ENCODE measurements at places on chromosomes 4 and X.

- DNase-seq = no peak
Observed at GRCh38 chrX:41005445-41005992, 79.7 kb upstream of the USP9X start.

DNA sequence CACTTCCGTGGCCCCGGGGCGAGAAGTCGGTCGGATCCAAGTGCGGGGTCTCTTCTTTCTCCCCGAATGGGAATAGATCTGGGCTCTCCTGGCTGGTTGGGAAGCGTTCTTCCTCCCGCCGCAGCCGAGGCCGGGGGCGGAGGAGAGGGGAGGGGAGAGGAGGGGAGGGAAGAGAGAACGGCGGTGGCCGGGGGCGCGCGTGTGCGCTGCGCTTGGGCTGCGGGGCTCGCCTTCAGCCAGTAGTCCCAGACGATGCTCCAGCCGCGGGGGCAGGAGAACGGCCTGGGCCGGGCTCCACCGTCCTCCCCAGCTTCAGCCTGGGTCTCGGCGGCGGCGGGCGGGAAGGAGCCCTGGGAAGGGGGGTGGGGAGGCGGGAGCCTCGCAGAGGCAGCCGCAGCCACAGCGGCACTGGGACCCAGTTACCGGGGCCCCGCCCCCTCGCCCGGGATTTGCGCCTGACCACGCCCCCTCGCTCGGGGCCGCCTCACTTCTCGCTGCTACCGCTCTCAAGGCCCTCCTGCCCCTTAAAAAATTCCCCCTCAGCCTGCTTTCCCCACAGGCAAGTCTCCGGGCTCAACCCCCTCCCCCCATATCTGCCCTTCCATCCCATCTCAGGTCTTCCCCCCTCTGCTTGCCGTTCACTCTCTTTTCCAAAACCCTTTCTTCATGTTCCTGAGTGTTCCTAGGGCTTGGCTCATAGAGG lies at the start of gene FGD1:
Gene FGD1 (minus strand): TSS at position 421 of the 703 bp plus-strand sequence. CDS start 802 bp downstream, outside the sequence.
- DNase-seq = peak; percentile 12

GRCh38 chrX:147914591-147914990 lies 2.9 kb downstream of the FMR1 start:
- no peak for DNase-seq

DNA sequence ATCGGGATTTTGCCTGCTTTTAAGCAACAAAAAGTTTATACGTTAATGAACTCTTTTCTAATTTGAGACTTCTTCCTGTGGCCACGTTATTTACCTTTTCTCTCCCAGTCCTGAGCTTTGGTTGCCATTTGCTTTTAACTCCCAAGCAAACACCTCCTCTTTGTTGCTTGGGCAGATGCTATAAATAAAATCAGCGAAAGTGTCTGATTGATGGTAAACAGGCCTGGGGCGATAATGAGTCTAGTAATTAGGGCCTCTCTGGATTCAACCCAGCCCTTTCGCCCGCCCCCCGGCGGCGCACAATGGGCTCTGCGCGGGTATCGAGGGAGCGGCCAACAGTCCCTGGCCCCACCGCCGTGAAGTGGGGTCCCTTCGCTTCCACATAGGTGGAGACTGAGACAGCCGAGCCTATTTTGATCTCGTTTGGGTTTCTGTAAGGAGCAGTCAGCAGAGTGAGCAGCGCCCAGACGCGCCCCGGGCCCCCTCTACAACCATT lies 790 bp downstream of the CLGN start:
- no peak for DNase-seq

DNA sequence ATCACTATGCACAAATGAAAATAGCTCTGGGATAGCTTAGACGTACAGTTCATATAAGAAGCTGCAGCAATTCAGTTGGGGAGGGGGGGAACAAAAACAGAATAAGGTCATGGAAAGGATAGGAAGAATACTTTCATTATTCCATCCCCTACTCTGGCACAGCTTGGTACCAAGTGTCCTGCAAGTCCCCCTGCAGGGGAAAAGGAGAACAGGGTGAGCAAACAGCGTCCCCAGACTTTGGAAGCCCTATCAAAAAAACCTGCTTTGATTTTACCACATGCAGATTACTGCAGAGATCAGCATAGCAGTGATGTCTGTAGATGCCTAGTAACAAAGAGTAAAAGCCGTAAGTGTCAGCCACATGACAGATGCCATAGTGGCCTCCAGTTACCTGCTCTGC lies 209.4 kb upstream of the NEIL3 start:
- no peak for DNase-seq

Data from activated T-helper 1 cell treated with anti-CD3 and anti-CD28 coated beads, Interleukin-12 subunit alpha, Interleukin-12 subunit beta, Interleukin-2, Interleukin-4 antibody, amounts not matched to agents 30 ng/mL and 10 ng/mL and 1 ng/mL, durations not matched to agents 14 hours and 24 hours and 36 hours (primary cell).